ENCODE measurements at places on chromosomes 13 and 19.
A peak's percentile ranks its signal among the peaks of the same experiment; 100 is the strongest.

DNA sequence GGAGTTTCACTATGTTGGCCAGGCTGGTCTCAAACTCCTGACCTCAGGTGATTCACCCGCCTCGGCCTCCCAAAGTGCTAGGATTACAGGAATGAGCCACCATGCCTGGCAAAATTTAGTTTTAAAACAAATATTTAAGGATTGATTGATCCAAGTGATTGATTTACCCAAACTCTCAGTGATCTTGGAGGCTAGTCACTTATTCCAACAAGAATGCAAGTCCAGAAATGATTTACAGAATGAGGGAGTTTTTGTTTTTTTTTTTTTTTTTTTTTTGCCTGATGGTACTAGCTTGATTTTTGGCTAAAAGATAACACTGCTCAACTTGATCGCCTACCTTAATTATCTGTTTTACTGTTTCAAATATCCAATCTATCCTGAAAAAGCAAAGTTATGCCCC lies 5.7 kb upstream of the TEX26 start:
- DNase-seq = no peak

DNA sequence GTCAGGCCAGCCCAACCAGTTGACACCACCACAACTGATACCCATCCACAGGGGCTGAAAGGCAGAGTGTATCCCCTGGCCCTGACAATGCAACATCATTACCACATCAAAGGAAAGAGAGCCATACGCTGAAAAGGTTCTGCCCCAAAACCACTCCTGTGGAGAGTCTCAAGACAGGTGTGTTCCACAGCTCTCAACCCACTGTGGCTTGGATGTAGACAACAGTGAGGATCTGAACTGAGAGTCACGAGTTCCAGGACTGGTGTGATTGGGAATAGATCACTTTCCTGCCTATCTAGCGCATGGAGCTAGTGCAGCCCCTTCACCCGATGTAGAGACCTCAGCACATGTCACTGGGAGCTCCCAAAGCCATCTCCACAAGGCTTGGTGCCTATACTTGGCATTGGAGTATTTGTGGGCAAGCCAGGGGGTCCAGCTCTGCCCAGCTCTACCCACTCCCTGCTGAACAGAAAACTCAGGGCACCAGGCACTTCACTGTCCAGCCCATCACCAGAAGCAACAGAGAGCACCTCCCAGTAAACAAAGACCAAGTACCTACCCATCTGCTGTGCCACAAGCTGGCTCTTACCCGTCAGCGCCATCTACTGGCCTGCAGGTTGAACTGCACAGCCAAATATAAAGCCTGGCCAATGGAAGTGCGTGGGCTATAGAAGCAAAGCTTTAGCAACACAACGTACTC lies 579.5 kb downstream of the UQCRFS1 start:
- DNase-seq = peak; percentile 44

GRCh38 chr13:46543287-46543686 lies 9.7 kb upstream of the LRCH1 start:
- no peak for DNase-seq

GRCh38 chr13:94369972-94370436 lies 109.5 kb downstream of the DCT start:
- DNase-seq = no peak

DNA sequence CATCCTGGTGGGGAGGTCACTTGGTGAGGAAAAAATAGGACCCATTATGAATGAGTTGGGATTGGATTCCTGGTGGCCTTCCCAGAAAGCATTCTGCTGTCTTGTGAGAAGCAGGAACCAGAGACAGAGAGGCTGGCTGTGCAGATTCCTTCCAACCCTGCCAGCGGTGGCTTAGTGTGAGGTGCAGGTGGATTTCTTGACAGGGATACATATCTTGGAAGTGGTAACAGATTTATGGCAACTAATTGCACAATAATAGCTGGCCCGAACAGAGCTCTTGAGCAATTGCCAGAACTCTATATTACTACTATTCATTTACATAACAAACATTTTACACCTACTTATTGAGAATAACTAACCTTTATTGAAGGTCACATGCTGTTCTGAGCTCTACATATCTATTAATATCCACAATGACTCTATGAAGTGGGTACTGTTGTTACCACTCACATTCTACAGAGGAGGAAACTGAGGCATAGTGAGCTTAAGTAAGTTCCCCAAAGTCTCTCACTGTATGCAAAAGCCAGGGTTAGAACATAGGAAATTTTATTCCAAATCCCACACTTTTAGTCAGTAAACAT lies 173.9 kb upstream of the SERP2 start:
- no peak for DNase-seq

DNA sequence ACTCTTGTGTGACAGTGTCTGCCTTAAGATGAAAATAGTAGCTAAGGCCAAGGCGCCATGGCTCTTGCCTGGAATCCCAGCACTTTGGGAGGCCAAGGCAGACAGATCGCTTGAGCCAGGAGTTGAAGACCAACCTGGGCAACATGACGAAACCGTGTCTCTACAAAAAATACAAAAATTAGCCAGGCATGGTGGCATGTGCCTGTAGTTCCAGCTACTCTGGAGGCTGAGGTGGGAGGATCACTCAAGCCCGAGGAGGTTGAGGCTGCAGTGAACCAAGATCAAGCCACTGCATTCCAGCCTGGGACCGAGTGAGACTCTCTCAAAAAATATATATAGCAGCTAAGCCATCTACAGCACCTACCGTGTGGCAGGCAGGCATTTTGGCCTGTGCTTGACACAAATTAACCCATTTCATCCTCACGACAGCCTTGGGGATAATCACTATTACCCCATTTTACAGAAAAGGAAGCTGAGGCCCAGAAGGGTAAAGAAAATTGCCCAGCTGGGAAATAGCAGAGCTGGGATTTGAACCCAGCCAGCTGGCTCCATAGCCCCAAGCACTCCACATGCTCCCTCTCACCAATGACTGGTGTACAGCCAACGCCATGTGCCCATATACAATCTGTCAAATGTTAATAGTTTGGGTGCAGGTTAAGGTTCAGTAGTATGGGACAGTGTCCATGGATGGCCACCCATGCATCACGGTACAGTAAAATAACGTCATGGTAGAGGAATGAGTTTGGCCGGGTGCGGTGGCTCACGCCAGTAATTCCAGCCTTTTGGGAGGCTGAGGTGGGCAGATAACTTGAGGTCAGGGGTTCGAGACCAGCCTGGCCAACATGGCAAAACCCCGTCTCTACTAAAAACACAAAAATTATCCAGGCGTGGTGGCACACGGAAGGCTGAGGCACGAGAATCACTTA lies 3.1 kb downstream of the SLC1A5 start:
- DNase-seq = no peak

DNA sequence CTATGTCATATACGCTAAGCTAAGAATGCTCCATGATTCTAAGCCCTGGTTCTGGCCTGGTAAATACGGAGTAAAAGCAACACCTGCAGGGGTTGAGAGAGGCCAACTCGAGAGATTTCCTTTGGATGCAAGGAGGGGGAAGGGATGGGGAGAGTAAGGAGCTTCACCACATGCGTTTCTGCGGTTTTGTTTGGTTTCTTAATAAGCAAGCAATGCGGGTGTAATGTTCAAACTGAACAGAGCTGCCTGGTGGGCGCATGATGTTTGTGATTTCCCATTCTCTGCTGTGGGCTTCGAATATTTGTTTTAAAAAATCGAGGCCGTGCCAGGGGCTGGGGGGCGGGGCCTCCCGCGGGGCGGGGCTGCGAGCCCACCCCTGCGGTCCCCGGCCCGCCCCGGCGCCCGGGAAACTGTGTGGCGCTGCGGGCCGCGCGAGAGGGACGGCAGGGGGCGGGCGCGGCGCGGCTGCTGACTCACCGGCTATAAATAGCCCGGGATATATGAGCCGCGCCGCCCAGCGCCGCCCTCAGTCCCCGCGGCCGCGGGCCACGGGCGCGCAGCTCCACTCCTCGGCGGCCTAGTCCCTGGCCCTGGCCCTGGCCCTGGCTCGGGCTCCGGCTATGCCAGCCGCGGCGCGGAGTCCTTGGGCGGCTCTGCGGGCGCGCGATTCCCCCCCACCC lies 5.1 kb downstream of the BBC3 start:
- peak; percentile 85 for DNase-seq
